ENCODE measurements at places on chromosomes 6 and 20.

GRCh38 chr20:31661625-31662371 is 24.1 kb downstream of the COX4I2 start:
- DNase-seq = peak; percentile 79

GRCh38 chr6:125236536-125237327 is 65.0 kb downstream of the HDDC2 start:
- no peak for DNase-seq

- no peak for DNase-seq
Measured at GRCh38 chr20:43988867-43989266, 74.2 kb downstream of the TOX2 start.

DNA sequence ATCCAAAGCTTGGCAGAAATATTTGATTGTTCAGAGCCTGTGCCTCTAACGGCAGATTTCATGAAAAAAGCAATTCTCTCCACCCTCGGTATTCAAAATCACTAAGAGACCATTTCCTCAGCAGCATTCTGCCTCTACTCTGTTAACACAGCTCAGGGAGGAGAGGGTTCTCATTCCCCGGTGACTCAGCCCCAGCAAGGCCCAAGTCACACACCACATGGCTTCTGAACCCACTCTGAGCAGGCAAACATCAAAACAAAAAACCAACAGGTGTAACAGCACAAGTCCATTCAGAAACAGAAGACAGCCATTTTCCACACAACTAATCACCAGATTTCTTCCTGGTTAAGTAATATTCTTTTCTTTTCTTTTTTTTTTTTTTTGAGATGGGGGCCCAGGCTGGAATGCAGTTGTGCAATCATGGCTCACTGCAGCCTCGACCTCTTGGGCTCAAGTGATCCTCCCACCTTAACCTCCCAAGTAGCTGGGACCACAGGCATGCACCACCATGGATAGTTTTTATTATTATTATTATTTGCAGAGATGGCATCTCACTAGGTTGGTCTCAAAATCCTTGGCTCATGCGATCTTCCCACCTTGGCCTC is 55.4 kb downstream of the GFOD1 start:
- DNase-seq = no peak

- DNase-seq = no peak
Measured at GRCh38 chr20:10174400-10174799, 44.2 kb upstream of the SNAP25 start.

DNA sequence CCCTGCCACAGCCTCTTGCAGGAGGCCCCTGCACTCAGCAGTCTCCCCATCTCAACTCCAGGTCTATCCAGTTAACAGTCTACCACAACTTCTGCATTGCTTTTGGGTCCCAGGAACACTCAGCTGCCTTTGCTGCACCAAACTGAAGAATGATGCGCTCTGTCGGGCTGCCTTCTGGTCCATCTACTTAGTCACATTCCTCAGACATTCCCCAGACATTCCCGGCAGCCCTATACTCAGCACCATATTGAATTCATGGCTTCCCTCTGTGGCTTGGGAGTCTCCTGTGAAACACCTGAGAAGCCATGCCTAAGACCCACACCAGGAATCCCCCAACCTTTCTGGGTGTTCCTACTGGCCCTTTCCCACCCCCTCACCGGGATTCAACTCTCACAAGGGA is 99.6 kb upstream of the COL21A1 start:
- DNase-seq = no peak

- no peak for DNase-seq
Measured at GRCh38 chr20:61535091-61535490, 283.0 kb downstream of the CDH4 start.

GRCh38 chr20:53408691-53409446 is 184.8 kb downstream of the ZNF217 start:
- no peak for DNase-seq

DNA sequence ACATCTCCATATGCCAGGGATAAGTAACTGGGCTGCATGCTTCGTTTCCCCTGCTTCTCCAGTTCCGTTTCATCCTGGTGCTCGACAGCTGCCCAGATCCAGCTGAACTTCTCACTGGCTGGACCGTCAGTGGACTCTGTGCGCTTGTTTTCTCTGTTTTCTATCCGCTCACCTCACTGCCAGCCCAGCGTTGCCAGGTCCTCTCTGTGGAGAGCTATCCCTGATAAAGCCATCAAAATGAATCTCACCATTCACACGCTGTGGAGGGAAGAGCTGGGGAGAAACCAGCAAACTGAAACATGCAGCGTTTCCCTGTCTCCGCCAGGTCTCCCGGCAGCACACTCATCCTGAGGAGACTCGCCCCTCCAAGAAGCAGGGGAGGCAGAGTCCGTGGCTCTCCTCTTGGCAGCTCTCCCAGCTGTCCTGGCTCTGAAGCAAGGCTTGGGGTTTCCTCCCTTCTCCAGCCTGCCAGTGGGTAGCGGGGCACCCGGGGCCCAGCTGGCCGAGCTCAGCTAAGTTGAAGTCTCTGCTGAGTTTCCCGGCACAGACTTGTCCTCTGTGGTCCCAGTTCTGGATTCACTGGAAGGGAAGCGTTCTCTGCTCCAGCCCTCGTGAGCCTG is 160.9 kb downstream of the DTNBP1 start:
- no peak for DNase-seq

DNA sequence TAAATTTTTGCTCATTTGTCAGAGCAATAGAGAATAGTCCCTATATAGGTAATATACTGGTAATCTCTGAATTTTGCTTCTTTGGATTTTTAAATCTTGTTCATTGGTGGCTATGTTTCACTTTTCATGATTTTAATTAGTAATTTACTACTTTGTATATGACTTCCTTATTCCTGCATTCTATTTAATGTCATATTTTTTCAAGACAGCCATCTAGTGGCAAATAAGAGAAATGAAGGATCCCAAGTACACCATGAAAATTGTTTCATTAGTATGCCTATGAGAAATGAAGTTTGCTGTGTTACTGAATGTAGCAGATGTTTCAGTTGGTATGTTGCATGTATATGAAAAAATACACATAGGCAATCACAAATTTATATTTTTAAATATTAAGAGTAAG is 82.4 kb downstream of the ZNF292 start:
- peak; percentile 8 for DNase-seq

GRCh38 chr6:73203098-73203497 is 22.2 kb downstream of the KHDC1L start:
- DNase-seq = no peak

DNA sequence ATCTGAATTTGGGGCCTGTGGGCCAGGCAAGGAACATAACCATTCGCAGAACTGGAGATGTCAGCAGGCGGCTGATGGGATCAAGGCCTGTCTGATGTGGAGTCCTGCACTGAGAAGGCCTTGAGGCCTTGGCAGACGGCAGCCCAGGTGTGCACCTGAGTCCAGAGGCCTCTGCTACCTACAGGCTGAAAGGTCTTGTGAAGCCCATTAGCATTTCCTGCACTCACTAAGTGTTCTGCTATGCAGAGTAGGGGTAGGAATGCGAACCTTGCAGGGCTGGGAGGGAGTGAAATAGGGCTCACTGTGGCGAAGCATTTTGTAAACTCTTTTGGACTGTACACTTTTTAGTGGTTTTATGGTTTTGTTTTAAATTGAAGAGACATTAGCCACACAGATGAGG is 48.3 kb upstream of the RNF24 start:
- DNase-seq = no peak

- DNase-seq = no peak
Measured at GRCh38 chr20:8049310-8049709, 29.7 kb upstream of the TMX4 start.

DNA sequence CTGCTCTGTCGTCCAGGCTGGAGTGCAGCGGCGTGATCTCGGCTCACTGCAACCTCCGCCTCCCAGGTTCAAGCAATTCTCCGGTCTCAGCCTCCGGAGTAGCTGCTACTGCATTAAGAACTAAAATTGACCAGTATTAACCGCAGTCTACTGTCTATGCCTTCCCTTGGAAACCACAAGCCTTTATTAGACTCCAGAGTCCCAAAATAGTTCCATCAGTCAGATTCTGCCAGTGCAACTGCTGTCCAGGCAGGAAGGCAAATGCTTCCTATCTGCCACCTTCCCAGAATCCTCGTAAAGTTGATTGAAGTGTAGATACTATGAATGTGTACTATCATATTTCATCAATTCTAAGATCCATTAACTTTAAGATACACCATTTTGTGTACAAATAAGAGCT is 16.7 kb downstream of the KAT14 start:
- DNase-seq = no peak

- no peak for DNase-seq
Measured at GRCh38 chr20:62539198-62540045, 63.6 kb upstream of the GATA5 start.

DNA sequence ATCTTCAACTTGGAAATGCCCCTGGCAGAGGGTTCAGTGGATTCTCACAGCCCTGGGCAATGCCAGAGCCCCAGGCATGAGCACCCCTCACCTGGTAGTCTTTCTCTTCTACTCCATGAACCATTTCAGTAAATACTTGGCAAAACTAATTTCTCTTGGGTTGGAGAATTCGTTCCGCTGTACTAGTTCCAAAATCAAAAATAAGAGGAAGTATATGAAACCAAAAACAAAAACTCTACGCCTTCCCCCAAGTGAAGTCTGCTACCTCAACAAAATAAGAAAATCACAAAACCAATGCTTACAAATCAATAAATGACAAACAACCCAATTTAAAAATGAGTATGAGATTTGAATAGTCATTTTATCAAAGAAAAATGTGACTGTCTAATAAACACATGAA is 12.6 kb downstream of the GFOD1 start:
- no peak for DNase-seq

DNA sequence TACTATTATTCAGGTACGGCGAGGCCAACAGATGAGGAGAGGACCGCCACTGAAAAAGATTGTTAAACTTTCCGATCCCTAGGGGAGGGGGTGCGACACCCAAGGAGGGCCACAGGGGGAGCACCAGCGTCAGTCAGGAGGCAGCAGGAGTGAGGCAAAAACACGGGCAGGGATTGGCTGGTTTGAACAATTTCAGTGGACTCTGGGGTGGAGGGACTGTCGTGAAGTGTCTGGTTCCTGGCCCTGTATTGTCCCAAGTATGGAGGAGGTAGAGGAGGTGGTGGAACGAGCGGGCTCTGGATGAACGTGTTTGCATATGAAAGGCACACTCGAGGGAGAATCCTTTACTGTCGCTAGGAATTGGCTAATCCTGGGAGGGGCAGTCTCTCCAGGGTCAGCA is 32.5 kb upstream of the MCUR1 start:
- no peak for DNase-seq

GRCh38 chr6:81371930-81372329 is 380.6 kb downstream of the TENT5A start:
- no peak for DNase-seq

- DNase-seq = no peak
Measured at GRCh38 chr20:44644230-44644617, 7.3 kb downstream of the ADA start.

DNA sequence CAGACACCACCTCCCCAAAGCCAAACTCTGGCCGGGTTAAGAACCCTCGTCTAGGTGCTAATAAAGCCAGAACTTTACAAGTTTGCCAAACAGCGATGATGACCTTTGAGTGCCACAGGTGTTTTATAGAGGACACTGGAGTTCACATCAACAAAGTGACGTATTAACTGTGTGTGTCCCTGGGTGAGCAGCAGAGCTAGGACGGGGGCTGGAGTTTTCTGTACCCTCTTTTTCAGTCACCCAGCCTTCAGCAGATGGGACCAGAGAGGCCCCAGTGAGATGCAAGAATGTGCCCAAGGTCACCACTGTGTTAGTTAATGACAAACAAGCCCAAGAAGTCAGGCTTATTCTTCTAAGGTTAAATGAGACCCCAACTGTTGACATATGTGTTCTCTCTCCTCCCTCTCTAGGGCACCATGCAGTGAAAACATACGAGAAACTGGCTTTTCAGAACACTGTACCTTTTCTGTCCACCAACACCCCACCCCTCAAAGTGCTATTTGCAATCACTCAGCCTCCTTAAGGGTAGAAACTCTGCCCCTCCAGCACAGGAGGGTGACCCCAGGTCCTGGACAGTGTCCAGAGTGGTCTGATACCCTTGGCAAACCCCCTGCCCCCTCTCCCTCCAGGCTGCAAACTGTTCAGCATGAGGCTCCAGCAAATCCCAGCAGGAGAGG is 5.2 kb downstream of the SDC4 start:
- no peak for DNase-seq

DNA sequence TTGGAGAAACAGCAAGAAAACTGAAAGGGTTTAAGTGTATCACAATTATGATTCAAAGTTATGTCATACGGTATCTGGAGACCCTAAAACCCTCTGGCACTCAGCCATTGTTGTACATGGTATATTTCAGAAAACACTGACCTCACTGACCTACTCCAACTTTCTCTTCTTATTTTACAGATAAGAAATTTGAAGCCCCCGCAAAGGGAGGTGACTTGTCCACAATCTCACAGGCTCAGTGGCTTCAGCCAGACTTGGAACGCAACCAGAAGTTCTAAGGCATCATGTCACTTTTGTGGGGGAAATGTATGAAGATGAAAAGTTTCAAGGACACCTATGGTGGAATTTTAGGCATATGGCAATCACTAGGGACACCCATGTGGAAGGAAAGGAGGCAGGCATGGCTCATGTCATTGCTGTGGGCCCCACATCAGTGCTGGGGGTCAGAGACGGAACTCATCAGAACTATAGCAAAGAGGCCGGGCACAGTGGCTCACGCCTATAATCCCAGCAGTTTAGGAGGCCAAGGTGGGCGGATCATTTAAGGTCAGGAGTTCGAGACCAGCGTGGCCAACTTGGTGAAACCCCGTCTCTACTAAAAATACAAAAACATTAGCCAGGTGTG is 5.2 kb upstream of the TRIB3 start:
- DNase-seq = no peak

DNA sequence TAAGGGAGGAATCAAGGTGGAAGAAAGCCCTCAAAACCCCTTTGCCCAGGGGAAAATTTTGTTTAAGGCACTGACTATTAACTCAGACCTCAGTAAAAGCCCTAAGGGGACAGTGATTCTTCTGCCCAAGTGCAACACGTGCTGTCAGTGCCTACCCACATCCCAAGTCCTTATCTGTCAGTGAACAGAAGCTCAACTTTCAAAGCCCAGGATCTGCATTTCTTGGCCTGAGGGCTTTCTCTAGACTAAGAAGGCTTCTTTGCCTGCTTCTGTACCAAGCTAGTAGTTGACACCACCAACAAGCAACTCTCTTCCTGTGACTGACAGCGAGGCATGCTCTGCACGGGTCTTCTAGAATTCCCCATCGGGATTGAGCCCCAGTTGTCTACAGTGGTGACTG is 416.0 kb upstream of the SPTLC3 start:
- no peak for DNase-seq

DNA sequence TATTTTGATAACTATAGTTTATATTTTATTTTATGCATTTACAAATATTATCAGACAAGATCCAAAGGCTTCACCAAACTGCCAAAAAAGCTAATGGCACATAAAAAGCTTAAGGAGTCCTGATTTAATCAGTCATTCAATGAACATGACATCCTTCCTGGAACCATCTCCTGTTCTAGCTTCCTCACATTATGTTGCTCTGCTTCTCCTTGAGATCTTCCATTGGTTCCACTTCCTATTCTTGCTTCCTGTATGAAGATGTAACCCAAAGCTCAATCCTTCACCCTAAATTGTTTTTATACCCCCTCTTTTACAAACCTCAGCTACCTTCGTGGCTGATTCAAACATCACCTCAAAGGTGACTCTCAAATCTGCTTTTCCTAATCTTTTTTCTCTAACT is 4.5 kb upstream of the BRD2 start:
- no peak for DNase-seq
